ENCODE measurements at places on chromosomes 3 and 15. TPM values are rescaled to one million over a fixed set of nuclear protein-coding genes. Genes with fewer than 3 reads are reported as not detected.

Gene RTP4
- 3.4 TPM for total RNA-seq

Gene BBS4
- total RNA-seq: 34.4 TPM

DNA sequence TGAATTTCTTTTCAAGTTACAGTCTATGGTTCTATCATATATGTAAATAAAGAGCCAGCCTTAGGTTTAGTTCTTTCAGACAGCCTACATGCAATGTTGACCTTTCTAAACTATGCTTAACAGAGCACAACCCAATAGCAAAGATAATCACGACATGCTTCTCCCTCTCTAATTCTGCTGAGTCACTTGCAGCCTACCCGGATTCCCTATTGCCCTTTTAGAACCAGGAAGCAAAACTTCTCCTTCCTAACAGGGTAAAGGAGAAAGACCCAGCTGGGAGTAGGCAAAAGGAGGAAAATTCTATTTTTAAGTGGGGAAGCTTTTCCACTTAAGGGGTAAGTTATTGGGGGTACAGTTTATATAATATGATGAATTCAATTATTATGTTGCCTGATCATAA, 79.3 kb downstream of the SLC7A14 start:
- DNase-seq: no peak

DNA sequence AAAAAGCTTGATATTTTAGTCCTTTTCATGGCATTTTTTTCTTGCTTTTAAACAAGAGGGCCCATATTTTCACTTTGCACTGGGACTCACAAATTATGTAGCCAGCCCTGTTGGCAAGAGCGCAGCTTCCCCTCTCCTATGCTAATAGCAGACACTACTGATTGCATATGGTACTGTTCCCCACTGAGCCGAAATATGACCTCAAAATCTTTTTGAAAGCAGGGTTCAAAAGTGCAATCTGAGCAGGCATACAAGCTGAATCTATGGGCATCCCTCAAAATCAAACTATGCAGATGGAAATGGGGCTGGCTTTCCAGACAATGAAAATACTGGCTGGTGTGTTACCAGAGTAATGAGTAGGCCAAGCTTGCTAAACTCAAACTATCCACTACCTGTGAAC, 225.2 kb upstream of the SETMAR start:
- DNase-seq: no peak

- DNase-seq: no peak
These were observed 220.8 kb downstream of the RPLP1 start for GRCh38 chr15:69673291-69673881.

Gene CATSPER2
- 7.0 TPM for total RNA-seq

Gene ARL13B
- 19.9 TPM for total RNA-seq

DNA sequence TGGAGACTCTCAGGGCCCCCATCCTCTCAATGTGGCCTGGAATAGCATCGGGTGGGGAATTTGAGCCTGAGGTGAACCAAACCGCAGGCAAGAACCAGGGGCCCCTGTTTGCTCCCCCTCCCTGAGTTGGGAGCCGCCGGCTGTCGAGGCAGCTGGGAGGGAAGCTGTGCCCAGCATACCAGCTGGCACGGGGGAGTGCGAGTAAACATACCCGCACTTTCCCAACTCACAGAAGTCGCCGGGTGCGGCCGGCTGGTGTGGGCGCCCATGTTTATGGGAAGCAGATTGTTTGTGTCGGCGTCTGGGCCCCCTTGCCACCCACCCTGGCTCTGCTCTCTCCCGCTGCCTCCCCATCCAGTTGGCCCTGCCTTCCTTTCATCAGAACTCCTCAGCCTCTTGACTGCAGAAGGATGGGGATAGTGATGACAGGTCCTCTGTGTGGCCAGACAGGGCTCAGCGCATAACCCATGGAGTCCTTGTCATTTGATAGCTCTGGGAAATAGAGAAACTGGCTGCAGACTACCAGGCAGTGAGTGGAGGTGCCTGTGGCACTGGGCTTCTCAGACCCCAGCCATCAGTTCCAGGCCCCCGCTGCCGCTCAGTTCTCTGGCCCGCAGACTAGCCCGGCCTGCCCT, 60.4 kb downstream of the CACNA2D2 start:
- peak; percentile 85 for DNase-seq

Gene PLA2G4D
- not detected for total RNA-seq

Gene TMC3
- total RNA-seq: not detected

Gene SLC28A2
- total RNA-seq: not detected

Gene MCF2L2
- total RNA-seq: 0.22 TPM

DNA sequence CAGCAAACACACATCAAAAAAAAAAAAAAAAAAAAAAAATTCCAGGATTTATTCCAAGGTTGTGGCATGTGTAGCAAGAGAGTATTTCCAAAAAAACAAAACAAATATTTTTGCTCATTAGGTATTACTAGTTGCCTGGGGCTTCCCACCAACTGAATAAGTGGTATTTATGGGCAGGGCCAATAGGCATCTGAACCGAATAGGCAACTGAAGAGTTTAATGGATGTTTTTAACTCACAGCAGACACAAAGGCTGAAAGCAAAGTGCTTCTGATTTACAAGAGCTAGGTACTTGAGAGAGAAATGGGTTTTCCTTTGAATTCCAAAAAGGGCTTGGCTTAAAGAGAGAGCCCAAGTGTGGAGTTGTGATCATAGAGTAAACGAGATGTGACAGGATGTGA, 21.4 kb downstream of the EIF4E3 start:
- no peak for DNase-seq

Gene GABRA5
- not detected for total RNA-seq

Gene CGNL1
- 81.8 TPM for total RNA-seq

DNA sequence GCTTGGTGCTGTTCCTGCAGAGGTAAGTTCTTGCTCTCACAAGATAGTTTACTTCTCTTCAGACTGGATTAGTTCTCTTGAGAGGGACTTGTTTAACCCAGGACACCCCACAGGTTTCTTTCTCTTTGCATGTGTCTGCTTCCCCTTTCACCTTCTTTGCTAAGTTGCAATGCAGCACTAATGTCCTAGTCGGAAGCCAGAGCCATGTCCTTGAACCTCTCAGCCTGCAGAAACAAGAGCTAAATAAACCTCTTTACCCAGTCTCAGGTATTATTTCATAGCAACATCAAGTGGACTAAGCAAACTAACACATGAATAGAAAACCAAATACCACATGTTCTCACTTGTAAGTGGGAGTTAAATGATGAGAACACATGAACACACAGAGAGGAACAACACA, 915.2 kb downstream of the NSUN3 start:
- no peak for DNase-seq

GRCh38 chr3:14439501-14440167, 37.2 kb downstream of the SLC6A6 start:
- DNase-seq: peak; percentile 88

Gene GOLGA8K
- not detected for total RNA-seq

GRCh38 chr3:15997274-15997943, 177.1 kb upstream of the GALNT15 start:
- no peak for DNase-seq

DNA sequence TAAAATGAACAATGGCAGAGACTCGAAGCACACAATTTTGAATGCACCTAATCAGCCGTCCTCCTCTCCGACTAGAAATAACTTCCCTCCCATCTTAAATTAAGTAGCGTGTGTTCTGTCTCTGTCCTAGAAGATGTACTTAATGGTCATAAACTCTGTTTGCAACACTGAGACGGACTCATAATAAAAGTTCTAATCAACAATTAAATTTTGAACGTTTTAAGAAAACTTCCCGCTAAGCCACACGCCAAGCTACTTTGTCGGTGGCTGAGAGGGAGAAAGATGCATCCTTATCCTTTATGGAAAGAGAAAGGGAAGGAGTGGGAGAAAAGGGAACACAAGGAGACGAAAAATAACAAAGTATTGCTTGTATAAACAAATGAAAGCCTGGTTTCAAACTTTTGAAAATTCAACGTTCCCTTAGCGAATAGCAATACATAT, 989 bp downstream of the GNB4 start:
- no peak for DNase-seq

Gene CHST13
- total RNA-seq: not detected

Gene C3orf33
- 2.1 TPM for total RNA-seq

DNA sequence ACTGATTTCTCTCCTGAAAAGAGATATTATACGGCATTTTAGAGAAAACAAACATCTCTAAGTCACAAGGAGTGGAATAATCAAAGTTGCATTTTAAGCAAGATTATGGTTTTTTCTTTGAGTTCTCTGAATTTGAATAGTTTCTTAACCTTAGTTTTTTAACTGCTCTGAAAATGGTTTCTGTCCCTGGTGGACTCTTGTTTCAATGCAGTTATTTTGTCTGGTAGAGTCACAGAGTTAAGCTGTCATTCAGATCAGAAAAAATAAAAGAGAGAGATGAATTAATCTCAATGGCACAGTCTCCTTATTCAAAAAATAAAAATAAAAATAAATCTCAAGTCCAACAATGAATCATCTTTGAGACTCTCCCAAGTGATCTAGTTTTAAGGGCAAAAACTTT, 19.0 kb downstream of the AGTR1 start:
- no peak for DNase-seq

Gene SUCNR1
- 3.3 TPM for total RNA-seq

Data from upper lobe of left lung (tissue), 6 donors.